ENCODE measurements at places on chromosomes 16 and 17.

DNA sequence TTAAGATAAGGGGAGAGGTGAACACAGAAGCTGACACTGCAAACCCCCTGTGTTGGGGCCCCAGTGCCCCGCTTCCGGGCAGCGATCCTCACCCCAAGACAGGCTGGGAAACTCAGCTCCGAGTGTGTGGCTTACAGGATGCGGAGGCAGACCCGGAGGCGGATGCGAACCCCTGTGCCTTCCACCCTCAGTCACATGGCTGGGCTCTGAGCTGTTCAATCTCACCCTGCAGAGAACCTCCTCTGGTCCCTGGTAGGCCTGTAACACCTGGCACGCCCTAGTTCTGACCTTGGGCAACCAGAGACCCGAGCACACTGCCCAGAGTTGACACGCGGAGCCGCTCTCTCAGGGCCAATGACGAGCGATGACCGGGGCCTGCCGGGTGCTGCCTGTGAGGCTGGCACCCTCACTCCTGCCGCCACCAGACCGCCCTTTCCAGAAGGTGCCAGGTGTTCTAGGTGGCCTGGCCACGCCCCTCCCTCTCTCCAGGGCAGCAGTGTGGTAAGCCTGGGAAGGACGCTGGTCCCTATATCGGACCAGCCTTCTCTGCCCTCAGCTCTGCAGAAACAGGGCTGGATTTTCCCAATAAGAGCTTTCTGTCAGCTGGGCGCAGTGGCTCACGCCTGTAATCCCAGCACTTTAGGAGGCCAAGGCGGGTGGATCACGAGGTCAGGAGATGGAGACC lies 23.3 kb downstream of the MEAK7 start:
- DNase-seq, result no peak

DNA sequence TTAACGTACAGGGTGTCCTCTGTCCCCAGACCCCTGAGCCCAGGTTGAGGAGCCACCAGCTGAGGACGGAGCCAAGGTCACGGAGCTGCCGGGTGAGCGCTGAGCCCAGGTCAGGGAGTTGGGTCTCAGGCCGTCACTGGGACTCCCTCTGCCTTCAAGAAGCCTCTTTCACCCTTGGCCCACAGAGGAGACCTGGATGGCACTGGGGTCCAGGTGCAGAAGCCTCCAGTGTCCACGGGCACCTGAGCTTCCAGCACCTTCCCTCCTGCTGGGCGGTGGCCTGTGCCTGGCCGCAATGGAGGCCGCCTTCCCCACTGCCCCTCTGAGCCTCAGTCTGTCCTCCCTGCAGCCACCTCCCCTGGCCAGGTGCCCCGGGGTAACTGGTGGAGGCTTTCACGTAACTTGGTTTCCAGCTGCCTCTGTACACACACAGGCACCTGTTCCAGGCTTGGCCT lies 31.6 kb upstream of the CDH15 start:
- no peak for DNase-seq

DNA sequence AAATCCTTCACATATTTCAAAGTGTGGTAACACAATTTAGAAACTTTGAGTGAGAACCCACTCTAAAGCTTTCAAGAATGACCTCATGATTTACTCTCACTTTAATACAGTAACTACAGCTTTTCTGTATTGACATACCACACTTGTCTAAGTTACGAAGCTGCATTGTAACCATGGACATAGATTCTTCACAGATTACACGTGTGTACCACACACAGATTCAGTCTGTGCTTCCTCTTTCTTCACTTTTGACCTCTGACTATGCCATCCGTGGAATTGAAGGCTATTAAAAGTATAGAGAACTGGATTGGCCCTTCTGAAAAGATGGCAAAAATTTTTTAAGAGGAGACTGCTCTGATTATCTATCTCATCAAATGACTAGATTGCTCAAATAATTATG lies 172.7 kb downstream of the TANC2 start:
- DNase-seq, result no peak

- no peak for DNase-seq
These were observed 16.4 kb downstream of the NF1 start for GRCh38 chr17:31111183-31111582.

DNA sequence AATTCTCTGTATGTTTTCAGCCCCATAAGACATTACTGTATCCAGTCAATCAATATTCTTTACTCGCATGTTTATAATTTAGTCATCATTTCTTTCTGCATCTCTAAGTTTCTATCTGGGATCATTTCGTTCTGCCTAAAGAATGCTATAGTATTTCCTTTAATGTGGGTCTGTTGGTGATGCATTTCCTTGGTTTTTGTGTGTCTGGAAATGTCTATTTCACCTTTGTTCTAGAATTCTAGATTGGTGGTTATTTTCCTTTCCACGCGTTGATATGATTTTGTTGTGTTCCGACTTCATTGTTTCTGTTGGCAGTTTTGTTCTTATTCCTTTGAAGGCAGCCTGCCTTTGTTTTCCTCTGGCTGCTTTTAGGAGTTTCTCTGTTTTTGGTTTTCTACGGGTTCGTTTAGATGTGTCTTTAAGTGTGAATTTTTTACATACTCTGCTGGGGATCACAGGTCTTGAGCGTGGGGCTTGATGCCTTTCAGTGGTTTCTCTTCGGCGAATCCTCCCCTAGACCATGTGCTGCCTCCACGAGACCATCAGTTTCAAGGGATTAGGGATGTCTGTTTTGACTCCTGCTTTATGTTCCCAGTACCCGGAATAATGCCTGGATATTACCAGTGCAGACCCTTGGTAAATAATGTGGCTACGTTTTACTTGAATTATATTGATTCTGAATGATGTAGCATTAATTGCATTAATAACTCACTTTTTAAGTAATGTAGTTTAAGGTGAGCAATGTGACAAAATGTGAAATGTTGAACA lies 23.5 kb downstream of the POLR3E start:
- DNase-seq, result no peak

DNA sequence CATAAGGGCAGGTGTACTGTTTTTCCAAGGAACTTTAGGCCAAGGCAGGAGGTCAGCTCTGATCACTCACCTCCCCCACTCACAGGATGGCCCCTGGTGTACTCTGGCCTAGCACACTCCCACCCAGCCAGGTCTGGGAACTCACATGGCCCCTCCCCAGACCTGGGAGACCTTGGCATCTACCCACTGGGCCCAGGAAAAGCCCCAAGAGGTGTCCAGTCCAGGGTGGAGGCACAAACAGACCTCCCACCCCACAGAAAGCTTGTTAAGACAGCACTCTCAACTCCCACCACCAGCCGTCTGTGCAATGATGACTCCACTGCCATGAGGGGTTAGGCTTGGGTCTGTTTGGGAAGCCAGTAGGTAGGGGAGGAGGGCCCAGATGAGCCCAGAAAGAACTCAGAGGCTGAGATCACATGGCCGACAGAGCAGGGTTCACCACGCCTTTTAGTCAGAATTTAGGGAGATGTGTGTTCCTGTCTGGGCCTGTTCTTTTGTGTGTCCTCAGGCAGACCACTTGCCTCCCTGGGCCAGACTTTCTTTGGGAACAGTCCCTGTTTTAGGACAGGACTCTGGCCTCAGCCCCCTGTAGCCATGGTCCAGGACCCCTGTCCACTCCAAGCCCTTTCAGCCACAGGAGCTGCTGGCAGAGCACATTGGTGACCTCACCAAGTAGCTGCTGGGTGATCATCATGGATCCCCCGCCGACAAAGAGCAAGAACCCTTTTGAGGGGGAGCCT lies 12.1 kb upstream of the CBFB start:
- DNase-seq, result no peak

- no peak for DNase-seq
These were observed 13.4 kb downstream of the PDK2 start for GRCh38 chr17:50108556-50108955.

DNA sequence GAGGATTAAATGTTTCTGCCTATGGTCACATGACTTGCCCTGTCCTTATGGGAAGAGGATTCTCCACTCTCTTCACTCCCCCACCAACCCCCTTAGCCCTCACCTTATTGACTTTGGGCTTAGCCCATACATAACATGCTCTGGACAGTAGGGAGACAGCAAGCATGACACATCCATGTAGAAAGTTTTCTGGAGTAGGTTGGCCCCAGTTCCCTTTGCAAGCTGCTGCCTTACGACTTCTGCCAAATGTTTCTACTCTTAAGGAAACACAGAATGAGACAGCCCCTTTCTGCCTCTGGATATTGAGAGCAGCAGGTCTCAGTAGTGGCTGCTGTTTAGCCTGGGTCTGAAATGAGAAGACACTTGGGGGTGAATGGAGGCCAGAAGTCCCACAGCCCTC lies 282.2 kb downstream of the MAP2K6 start:
- DNase-seq, result no peak

GRCh38 chr17:66343531-66344078 lies 41.2 kb downstream of the PRKCA start:
- DNase-seq, result no peak

DNA sequence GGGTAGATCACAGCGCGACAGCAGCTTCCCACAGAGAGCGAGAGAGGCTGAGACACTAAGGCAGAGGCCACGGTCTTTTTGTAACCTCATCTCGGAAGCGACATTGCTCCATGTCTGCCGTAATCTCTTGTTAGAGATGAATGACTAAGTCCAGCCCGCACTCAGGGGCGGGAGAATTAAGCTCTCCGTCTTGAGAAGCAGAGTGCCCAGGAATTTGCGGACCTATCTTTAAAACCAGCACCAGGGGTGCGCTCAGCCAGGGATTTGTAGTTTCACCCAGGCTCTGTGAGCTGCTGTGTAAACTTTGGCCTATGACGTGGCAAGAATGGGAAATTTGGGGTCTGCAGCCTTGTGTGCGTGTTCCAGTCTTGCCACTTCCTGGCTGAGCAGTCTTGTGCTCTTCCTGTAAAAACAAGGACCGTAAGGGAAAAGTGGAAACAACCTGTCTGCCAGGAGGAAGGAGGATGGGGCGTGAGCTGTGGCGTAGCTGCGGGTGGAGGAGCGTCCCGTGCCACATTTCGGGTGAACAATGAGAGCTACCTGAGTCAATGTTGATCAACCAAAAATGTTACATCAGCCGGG lies 16.0 kb upstream of the JPH3 start:
- no peak for DNase-seq

GRCh38 chr17:7497228-7497627 lies 13.1 kb downstream of the POLR2A start:
- no peak for DNase-seq

DNA sequence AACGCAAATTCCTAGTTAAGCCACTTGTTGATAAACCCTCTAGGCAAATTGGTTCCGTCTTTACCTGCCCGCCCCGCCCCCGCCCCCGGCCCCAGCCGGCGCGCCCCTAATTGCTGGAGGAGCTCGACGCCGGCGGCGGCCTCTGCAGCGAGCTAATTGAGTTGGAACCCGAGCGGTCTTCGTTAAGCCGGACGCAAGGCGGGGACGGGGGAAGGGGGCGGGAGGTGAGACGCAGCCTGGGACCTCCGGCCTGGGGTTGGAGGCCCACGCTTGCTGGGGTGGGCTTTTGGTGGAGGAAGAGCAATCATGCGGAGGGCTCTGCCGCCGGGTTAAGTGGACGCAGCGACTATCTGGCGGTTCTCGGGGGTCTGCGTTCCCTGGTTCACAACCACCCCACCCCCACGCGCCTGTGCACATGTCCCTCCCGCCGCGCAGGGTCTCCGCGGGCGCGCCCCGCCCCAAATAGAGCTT lies 12.7 kb upstream of the FOXF1 start:
- DNase-seq, result no peak

- no peak for DNase-seq
These were observed 121.4 kb downstream of the C16orf78 start for GRCh38 chr16:49494891-49495566.

DNA sequence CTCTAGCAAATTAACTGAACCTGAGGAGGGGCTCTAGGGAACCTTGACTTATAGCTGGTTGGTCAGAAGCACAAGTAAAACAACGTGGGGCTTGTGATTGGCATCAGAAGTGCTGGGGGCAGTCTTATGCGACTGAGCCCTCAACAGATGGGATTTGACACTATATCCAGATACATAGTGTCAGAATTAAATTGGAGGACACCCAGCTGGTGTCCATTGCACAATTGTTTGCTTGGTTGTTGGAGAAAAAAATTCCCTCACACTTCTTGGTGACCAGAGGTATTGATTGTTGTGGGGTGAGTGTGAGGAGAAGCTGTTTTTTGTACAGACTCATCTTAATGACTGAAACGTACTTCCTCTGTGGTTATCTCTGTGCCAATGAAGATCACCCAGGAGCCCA lies 59.7 kb downstream of the NTN1 start:
- DNase-seq, result no peak

- no peak for DNase-seq
These were observed 58.9 kb downstream of the RPA1 start for GRCh38 chr17:1888741-1889140.

GRCh38 chr16:3625911-3626732 lies 14.7 kb upstream of the SLX4 start:
- no peak for DNase-seq

GRCh38 chr17:19705201-19705600 lies 11.2 kb downstream of the SLC47A2 start:
- no peak for DNase-seq

- DNase-seq, result no peak
These were observed 21.0 kb downstream of the SOX8 start for GRCh38 chr16:1002399-1003166.

GRCh38 chr17:61075988-61076387 lies 323.7 kb upstream of the TBX2 start:
- DNase-seq, result no peak

GRCh38 chr17:81964081-81964849 lies 3.3 kb upstream of the NOTUM start:
- no peak for DNase-seq

- DNase-seq, result no peak
These were observed 523.0 kb upstream of the CA10 start for GRCh38 chr17:52681480-52681879.

DNA sequence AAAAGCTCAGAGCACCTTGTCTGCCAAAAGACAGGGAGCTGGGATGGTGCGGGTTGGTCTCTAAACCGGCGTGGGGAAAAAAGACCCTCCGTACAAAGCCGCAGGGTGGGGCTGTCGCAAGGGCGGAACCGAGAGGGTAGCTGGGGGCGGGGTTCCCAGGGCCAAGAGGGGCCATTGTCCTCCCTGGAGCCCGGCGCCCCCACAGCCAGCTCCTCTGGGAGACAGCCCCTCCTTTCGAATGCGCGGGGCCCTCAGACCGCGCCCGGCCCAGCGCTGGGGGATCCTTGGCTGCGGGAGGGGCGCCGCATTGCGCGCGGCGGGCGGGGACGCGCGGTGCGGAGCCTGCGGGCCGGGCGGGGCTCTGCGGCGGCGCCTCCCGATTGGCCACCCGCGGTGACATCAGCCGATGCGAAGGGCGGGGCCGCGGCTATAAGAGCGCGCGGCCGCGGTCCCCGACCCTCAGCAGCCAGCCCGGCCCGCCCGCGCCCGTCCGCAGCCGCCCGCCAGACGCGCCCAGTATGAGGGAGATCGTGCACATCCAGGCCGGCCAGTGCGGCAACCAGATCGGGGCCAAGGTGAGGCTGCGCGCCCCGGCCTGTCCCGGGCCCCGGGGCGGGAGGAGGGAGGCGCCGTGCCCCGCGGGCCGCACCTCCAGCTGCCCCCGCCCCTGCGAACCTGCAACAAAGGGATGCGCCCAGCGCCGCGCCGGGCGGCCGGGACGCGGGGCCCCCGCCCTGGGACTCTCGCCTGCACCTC lies at the start of gene TUBB3:
TSS of gene TUBB3 (plus strand) at position 459 of the 756 bp plus-strand sequence. CDS start at position 519, 60 bp downstream.
- DNase-seq, result peak; percentile 65
